ENCODE measurements at places on chromosomes 11 and 22.

DNA sequence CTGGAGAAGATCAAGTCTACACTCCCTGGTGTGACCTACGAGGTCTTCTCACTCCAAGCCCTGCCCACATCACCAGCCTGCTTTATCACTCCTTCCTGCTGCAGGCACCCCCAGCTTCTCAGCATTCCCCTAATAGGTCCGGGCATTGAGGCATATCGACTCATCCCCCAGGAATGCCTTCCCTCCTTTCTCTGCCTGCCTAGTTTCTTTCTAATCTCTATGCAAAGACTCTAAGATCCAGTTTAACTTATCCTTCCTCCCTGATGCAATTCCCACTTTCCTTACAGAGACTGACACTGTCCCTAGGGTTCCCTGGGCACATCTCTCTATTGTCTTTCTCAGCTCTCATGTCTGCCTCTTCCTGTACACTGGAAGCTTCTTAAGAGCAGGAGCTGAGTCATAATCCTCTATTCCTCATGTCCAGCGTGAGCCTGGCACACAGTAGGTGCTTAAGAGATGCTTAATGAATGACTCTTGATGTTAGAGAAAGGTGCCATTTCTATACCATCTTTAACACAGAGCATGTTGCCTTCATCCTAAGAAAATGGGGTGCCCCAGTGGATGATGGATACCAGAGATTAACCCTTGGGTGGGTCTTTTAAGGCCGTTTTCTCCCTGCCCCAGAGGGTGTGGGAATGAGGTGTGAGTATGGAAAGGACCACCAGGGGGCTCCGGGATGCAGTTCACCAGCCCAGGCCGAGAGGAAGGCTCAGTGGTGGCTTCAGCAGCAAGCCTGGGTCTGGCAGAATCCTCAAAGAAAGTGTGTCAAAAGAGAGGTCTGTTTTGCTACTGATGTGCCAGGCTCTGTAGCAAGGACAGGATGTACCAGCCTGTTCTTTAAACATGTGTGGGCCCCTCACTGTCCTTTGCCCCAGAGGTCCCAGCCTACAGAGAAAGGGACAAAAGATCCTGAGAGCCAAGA, 34.7 kb downstream of the PARVA start:
- peak; percentile 81 for DNase-seq

DNA sequence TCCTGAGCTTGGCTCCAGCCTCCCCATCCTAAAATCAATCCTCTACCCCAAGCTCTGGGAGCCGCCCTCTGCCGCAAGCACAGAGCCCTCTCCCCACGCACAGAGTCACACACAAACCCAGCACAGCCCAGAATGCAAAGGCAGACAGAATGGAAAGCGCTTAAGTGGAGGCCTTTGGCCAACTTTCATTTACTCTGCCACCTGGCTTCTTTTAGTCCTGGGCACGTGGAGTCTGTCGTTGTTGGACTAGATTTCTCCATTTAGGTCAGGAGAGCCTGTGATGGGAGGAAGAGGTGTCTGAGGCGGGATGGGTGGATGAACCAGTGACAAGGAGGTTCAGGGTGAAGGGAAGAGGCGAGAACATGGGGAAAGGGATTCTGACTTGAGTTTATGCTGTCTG, 191.7 kb downstream of the DSCAML1 start:
- DNase-seq = no peak

- no peak for DNase-seq
Measured at GRCh38 chr11:121554552-121554951, 101.8 kb upstream of the SORL1-AS1 start.

DNA sequence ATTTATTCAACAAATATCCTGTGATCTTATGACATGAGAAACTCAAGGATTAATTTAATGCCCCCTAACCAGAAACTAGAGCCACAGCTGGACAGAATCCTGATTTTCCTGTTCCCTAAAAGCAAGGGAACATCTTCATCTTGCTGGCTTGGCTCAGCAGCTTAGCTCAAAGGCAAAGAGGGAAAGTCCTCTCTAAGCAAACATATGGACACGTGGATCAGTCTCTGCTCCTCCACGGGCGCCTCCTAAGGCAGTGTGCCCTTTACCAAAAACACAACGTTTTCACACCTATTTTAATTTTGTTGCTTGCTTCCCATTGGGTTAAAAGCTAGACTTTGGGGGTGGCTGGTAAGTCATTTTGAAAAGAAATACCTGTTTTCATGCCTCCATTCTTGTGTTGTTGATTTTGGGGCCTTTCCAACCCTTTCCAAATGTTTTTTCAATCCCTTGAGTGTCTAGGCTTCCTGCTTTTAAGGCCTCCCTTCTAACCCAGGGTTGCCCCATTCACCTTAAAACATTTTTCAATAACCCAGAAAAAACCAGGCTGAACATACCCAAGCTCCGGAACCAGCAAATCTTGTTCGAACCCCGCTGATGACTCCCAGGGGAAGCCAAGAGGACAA, 15.5 kb downstream of the SLC1A2 start:
- peak; percentile 64 for DNase-seq

- DNase-seq = no peak
Measured at GRCh38 chr11:1241706-1242105, 18.8 kb downstream of the MUC5B start.

GRCh38 chr11:75487365-75487764, 38.4 kb downstream of the GDPD5 start:
- no peak for DNase-seq

GRCh38 chr11:130573767-130574166, 125.3 kb downstream of the ADAMTS15 start:
- DNase-seq = no peak

DNA sequence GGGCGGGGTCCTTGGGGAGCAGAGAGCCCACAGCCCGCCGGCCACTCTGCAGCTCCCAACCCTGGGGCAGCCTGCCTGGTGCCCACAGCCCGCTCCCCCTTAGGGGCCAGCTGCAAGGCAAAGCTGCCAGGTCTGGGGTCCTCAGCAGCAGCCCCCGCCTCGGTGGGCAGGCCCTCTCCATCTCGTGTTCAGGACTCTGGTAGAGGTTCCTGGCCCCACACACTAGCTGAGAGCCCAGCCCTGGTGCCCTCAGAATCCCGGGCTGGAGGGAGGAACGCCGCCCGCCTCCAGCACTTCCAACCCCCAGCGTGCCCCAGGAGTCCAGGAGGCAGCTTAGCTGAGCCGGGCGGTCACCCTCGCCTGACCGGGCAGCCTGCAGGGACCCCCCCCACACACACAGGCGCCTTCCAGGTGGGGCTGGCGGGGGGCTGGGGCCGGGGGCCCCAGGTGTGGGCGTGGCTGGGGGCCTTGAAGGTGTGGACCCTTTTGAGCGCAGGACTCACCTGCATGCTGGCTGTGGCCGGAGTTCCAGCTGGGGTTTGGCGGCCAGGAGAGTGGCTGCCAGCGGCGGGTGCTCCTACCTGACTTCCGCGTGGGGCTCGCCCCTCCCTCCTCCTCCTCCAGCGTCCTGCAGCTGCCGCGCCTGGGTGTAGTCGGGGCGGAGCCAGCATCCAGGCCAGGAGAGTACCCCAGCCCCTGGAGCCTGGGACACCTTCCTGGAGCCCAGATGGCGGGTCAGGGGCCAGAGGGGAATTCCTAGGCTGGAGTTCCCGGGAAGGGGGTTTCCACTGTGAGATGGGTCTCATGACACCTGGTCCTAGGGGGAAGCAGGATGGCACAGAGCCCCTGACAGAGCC, at the start of gene ANO9:
TSS of gene ANO9 (minus strand) at position 594 of the 857 bp plus-strand sequence. CDS start at position 509, 85 bp downstream.
- peak; percentile 17 for DNase-seq

- no peak for DNase-seq
Measured at GRCh38 chr22:19599626-19600243, 75.5 kb upstream of the CLDN5 start.

DNA sequence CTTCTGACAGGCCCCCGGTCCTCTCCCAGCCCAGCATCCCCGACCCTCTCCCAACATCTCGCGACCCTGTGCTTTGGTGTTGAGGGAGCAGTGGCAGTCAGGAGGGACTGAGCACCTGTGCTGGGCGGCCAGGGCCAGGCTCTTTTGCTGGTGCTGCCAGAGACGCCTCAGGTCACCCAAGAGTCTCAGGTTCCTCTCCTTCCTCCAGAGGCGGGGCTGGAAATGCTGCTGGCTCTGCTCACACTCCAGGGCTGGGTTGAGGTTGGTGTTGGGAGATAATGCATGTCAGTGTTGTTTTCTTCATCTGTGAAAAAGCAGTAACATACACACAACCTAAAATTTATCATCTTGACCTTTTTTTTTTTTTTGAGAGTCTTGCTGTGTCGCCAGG, 1.2 kb upstream of the IGLL1 start:
- no peak for DNase-seq

DNA sequence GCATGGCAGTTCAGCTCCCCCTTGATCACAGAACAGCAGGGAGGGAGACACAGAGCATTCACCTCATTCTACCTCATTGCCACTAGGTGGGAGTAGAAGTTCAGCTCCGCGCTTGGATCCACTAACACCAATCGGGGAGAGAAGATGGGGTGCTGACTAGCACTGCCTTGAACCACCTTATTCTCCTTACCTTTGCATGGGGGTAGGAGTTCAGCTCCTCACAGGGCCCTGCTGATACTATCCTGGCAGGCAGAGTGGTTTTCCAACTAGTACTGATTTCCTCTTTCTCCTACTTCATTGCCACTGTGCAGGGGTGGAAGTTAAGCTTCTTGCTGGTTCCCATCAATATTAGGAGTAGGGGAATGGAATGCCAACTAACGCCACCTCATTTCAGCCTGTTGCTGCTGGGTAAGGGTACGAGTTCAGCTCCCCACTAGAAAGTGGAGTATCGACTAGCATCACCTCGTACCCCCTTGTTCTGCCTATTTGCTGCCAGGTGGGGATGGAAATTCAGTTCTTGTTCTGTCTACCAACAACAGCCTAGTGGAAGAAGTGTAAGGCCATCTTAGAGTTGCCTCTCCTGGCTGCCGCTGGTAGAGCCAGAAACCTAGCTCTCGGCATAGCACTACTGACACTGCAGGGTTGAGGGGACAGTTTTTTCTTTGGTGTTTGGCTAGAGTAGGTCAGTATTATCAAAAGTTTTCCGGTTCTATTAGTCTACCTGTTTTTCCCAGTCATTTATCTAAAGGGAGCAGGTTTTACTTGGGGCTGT, 550.9 kb upstream of the CCDC90B start:
- DNase-seq = peak; percentile 68

DNA sequence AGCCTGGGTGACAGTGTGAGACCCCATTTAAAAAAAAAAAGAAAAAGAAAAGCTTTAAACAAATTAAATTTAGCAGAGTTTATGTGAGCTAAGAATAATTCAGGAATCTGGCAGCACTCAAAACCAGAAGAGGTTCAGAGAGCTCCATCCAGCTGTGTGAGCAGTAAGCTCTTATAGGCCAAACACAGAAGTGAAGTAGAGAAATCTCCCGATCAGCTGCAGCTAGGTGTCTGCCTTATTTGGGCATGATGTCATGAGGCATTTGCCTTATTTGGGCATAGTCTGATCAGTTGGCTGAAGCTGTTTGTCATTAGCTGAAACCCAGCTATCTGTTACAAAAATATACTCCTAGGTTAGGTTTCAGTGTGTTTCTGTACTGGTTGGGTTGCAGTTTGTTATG, 8.2 kb downstream of the MS4A15 start:
- DNase-seq = no peak

DNA sequence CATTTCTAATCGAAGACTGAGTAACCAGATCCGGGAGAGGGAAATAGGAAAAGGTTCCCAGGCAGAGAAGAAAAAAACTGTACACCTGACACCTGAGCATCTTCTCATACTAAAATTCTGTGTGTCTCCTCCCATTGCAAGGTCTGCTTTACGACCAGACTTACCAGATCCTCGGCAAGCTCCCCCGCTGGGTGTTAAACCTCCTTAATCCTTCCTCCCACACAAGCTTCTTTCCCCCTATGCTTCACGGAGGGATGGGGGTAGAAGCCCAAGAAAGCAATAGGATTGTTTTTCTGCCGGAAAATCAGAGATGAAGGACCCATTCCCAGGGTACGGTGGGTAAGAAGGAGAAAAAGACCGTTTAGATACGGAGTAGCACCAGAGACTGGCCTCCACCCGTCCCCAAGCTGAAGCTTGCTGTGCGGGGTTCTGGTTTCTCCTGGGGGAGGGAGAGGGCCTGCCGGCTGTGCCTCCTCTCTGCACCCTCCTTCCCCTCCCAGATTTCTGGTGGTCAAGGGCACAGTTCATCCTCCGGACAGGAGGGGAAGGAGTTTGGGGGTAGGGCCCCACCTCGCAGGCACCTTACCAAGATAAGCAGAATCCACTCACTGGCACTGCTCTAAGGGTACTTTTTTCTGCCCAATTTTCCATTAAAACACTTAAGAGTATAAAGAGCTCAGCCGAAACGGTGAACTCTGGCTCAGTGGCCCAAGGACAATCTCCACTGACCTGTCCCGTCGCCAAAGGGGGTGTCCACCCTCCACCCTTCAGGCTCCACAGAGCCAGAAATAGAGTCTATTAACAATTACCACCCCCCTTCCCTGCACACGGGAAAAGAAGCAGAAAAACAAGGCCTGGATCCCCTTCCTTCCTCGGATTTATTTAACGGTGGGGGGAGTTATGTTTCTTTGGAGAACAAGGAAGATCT, 1.2 kb downstream of the TOB2 start:
- peak; percentile 42 for DNase-seq

- no peak for DNase-seq
Measured at GRCh38 chr11:8613036-8613435, 19.0 kb upstream of the STK33 start.
